Activated CD8-positive, alpha-beta memory T cell treated with anti-CD3 and anti-CD28 coated beads, Interleukin-2, amount 50 U/mL, for 48 hours (primary cell): ENCODE measurements at places on chromosomes 16 and 17.

GRCh38 chr17:43648916-43649315 lies 12.8 kb downstream of the MEOX1 start:
- no peak for DNase-seq

DNA sequence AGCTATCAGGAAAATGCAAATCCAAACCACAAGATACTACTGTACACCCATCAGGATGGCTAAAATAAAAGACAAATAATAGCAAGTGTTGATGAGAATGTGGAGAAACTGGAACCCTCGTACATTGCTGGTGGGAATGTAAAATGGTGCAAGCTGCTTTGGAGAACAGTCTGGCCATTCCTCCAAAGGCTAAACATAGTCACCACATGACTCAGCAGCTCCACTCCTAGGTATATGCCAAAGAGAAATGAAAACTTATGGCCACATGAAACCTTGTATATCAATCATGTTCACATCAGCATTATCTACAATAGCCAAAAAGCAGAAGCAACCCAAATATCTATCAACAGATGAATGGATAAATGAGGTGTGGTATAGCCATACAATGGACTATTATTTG lies 28.5 kb downstream of the VAC14 start:
- no peak for DNase-seq

DNA sequence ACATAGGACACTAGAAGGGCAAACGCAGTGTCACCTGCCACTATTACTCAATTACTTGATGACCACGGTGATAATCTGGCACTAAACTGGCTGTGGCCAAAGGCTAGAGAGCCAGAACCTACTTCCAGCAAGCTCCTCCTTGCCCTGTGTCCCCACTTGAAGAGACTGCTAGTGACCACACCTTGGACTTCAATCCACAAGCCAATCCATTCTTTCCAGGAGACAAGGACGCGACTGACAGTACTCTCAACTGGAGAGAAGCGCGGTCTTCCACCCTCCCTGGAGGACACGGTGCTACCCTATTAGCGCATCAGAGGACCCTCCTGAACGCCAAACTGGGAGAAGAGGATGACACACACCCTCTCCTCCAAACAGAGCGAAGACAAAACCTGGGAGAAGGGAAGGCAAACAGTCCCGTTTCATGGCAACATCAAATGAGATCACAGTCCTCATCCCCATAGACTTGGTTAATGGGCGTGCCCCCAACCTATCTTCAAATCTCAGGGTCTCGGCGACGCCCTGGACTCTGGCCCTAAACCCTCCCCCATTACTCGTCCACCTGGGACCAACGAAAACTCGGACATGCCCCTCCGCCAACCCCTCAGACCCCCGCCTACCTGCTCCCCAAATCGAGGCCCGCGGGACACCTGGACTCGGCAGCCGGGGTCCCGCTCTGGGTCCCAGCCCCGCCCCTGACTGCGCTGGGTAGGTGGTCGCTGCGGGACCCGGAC lies 508 bp downstream of the FLCN start:
- no peak for DNase-seq

DNA sequence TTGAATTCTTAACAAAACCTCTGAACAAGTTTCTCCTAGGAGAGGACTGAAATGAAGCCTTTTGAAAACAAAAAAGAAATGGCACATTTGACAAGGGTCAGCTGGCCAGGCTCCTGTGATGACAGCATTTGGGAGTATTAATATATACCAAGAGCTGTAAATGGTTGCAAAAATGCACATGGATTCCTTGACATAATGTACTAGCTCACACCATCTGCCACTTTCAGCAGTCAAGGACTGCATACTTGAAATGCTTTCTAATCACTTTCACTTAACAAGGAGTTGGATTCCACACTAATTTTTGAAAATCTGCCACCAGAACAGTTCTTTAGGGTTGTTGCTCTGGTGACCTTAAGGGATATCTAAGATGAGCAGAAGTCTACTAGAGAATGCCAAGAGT lies 236.7 kb upstream of the TOX3 start:
- DNase-seq = no peak

DNA sequence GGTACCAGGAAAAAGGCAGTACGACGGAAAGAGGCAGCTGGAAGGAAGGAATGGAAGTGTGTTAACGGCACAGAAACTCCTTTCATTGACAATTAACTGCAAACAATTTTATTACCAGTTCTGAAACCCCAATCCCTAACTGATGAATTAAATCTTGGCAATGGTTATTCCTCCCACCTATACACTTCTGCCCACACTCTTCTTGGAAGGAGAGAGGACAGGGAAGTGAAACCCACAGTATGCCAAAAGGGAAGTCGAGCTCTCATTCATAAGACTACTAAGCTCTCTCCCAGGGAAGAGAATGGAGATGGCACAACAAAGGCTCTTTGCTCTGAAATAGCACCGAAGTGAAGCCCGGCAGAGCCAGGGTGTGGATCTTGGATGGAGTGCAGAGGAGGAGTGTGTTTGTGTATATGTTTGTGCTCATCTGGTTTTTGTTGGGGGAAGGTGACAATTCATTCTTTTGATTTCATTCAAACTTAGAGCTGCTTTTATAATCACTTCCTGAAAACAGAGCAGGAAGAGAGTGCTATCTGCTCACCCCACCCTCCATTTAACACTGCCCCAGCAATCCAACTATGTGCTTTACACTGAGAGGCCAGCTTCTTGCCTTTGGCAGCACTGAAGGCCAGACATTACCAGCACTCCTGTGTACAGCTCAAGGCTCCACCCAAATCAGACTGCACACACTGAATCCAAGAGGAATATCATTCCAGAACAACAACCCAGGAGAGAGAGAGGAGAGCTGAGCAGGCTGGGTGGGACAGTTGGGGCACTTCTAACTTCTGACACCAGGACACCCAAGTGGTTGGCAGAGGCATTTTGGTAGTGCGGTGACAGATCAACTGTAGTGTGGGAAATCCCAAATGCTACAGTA lies 68.7 kb downstream of the HIC1 start:
- DNase-seq = no peak

GRCh38 chr17:67137860-67138259 lies 93.5 kb downstream of the CACNG1 start:
- DNase-seq = no peak

GRCh38 chr16:66846266-66846665 lies 2.1 kb downstream of the CA7 start:
- peak; percentile 45 for DNase-seq

DNA sequence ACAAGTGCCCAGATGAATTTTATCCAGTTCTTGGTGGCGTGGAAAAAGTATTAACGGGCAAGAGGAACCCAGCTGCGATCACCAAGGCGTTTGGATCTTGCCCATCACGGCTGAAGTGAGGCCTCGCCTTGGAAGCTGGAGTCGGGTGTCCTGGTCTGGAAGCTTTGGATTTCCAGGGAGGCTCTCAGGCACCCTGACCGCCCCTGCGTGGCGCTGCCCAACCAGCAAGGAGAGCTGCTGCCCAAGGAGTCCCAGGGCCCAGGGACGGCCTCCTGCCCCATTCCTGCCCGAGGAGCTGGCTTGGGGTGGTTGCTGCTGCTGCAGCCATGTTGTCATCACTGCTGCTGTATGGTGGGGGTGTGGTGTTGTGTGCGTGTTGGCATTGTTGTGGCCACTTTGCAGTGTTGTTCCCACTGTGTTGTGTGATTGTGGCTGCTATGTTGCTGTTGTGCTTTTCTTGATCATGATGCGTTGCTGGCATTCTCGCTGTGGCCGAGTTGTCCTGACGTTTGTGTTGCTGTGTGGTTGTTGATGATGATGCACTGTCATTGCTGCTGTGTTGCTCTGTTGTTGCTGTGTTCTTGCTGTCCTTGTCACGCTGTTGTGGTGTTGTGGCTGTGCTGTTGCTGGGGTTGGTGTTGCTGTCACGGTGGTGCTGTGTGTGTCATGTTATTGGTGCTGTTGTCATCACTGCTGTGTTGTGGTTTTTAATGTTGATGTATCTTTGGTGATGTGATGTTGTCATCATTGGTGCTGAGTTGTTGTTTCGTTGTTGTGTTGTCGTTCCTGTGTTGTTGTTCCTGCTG lies 318.8 kb downstream of the C16orf95 start:
- no peak for DNase-seq

DNA sequence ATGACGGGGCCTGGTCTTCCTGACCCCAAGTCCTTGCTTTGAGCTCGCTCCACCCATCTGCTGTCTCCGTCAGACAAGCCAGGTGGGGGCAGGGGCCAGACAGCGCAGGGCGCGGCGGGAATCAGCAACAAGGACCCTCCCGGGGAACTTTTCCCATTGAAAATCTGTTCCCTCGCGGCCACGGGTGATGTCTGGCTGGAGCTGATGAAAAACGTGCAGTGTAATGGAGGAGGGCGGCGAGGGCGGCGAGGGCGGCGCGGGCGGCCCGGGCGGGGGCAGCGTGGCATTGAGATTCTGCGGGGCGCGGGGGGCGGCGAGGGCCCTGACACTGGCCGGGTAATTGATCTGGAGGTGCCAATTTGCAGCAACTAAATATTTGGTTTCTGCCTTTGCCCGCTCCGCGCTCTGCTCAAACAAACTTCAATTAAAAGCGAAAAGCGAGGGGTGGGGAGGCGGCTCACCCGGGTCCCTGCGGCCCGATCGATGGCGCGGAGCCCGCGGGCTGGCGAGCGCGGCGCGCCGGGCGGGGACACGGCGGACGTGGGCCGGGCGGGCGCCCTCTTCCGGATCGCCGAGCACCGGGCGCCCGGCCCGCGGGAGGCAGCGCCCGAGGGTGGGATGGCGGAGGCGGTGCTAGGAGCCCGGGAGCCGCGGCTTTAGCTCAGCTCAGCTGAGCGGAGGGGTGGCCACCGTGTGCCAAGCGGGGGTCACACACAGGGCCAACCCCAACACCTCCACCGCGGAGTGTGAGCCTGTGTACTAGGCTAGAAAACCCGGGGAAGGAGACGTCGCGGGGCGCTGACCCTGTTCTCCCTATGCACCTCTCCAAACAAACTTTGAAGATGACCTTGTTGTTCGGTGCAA lies 32.4 kb downstream of the DCAKD start:
- peak; percentile 73 for DNase-seq

DNA sequence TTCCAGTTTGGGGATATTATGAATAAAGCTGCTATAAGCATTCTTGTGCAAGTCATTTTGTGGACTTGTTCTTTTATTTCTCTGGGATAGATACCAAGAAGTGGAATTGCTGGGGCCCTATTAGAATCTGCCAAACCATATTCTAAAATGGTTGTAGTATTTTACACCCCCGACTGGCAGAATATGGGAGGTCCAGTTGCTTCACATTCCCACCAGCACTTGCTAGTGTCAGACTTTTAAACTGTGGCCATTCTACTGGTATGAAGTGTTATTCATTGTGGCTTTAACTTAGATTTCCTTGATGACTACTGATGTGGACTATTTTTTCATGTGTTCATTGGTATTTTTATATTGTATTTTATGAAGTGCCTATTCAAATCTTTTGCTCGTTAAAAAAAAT lies 18.1 kb upstream of the NUP93 start:
- DNase-seq = peak; percentile 1

DNA sequence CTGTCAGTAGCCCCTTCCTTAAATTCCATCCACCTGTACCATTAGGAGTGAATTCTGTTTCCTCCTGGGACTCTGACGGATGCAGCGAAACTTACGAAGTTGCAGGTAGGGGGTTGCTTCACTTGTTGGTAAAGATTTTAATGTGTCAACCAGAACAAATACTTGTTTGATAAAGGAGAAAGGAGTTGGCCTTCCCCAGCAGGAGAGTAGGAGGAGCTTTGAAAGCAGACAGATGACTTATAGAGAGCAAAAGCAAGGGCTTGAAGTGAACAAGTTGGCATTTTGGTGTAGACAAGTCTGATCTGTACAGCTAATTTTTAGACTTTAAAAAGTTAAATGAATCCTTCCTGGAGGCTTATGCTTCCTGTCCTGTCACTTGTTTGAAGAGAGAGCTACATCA lies 38.1 kb upstream of the PMFBP1 start:
- no peak for DNase-seq

- DNase-seq = no peak
Measured at GRCh38 chr17:15973834-15974233, 25.7 kb downstream of the ZSWIM7 start.

- no peak for DNase-seq
Measured at GRCh38 chr16:81939164-81940056, 71.9 kb downstream of the SDR42E1 start.

DNA sequence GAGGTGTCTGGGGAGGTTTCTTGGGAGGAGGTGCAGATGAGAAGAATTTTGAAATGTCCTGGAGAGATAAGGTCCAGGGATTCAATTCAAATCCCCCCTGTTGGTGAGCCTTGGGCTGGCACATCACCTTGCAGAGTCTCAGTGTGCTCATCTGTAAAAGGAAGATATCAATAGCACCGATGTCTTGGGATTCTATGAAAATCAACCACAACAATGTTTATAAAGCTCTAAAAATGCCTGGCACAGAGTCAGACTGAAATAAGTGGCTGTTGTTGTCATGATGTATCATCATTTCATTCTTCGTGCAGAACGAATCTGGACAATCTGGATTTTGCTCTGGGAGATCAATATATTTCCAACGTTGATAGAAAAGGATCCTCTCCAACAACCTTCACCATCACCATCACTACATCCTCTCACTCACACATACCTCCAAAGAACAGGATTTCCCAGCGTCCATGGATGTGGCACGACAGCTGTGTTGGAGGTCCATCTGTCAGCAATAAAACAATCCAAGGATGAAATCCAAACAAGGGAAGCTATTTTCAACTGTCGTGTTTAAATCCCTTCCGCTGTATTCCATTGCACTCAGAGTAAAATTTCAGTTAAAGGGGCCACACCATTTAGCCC lies 393.7 kb upstream of the DYNLRB2 start:
- no peak for DNase-seq

GRCh38 chr17:77322514-77323412 lies 182.0 kb downstream of the SEC14L1 start:
- no peak for DNase-seq

DNA sequence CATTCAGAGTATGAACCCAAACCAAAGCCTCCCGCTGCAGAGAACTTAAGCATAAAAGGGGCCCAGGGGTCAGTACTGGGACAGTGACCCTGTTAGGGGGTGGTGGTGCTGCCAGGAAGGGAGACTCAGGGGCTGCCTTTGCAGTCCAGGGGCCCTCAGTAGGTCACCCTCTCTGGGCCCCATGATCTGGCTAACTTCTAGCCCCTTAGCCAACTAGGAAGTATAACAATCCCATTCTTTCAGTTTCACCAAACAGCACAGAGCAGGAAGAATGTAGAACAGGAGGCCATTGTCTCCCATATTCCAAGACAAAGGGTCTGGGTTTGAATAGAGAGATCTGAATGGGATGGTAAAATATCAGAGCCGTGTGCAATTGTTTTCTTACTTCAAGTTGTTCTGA lies 378.6 kb upstream of the C16orf82 start:
- DNase-seq = no peak

DNA sequence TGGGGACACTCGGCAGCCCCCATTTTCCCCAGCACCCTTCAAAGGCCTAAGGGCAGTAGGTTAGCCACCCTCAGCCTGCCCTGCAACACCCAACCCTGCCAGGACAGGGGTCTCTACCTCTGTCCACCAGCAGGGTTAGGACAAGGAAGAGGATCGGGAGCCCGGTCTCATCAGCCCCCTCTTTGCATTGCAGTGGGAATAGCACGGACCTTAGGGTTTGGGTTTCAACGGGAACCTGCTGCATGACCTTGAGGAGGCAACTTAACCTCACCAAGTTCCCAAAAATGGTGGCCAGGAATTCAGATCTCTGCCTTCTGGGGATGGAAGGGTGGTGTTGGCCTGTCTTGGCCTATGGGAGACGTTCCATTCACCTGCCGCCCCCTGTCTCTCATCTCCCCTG lies 20.2 kb upstream of the SPPL2C start:
- no peak for DNase-seq

GRCh38 chr17:69884846-69885245 lies 190.2 kb upstream of the KCNJ16 start:
- no peak for DNase-seq
